IMR-90 (cell line): ENCODE measurements at places on chromosomes 1 and 21. TPM values are rescaled to one million over a fixed set of nuclear protein-coding genes. Genes with fewer than 3 reads are reported as not detected.

RIPPLY3 gene
- not detected in 2 replicates for total RNA-seq

GRCh38 chr21:46455575-46456385 lies 2.9 kb upstream of the DIP2A start:
- H3K27me3 ChIP-seq: no peaks in the 10 kb centered on the region
- H3K27ac ChIP-seq: peak overlapping the region; percentile 30; the same call in 1 of the 2 replicates
- H3K36me3 ChIP-seq: no peaks in the 10 kb centered on the region
- peaks cover 24% of the 10 kb centered on the region for H3K4me1 ChIP-seq

DNA sequence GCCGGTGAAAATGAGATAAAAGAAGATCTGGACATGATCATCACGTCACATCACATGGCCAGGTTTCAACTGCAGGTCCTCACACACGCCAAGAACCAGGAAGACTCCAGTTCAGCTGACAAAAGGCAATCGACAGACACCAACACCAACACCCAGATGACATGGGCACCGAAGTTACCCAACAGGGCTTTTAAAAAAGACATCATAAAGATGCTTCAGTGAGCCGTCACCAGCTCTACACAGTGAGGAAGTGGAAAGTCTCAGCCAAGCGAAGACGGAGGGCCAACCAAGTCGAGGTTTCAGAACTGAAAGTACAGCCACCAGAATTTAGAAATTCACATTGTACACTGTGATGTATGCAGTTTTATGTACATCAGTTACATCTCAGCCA lies 154.3 kb upstream of the COL6A1 start:
- no peak overlapping the region for H3K27ac ChIP-seq
- DNase-seq: no peak
- H3K4me3 ChIP-seq: no peak overlapping the region
- H3K36me3 ChIP-seq: no peaks in the 10 kb centered on the region; the same call in 1 of the 2 replicates
- no peaks in the 10 kb centered on the region; the same call in 1 of the 2 replicates for H3K27me3 ChIP-seq

GRCh38 chr1:117770981-117771531 lies 158.4 kb downstream of the GDAP2 start:
- H3K36me3 ChIP-seq: no peaks in the 10 kb centered on the region
- H3K27ac ChIP-seq: no peak overlapping the region
- no peak overlapping the region for H3K4me3 ChIP-seq
- H3K27me3 ChIP-seq: no peaks in the 10 kb centered on the region
- DNase-seq: no peak

GRCh38 chr1:169312084-169312954 lies 55.3 kb downstream of the NME7 start:
- peaks cover 2% of the 10 kb centered on the region; the same call in 1 of the 2 replicates for H3K4me1 ChIP-seq
- H3K27me3 ChIP-seq: no peaks in the 10 kb centered on the region
- DNase-seq: peak; percentile 98
- H3K4me3 ChIP-seq: no peak overlapping the region
- H3K36me3 ChIP-seq: no peaks in the 10 kb centered on the region

GRCh38 chr1:85612704-85613361 lies 32.3 kb downstream of the CCN1 start:
- H3K4me3 ChIP-seq: no peak overlapping the region
- H3K27me3 ChIP-seq: no peaks in the 10 kb centered on the region
- H3K4me1 ChIP-seq: peaks cover 30% of the 10 kb centered on the region
- no peaks in the 10 kb centered on the region for H3K36me3 ChIP-seq
- DNase-seq: peak; percentile 94
- peak overlapping the region; percentile 89 for H3K27ac ChIP-seq

TTC34 gene
- under 0.01 TPM in 2 replicates for total RNA-seq

GRCh38 chr1:166601650-166602278 lies 237.5 kb upstream of the POGK start:
- H3K27ac ChIP-seq: no peak overlapping the region
- no peak for DNase-seq
- H3K4me3 ChIP-seq: no peak overlapping the region
- H3K4me1 ChIP-seq: no peaks in the 10 kb centered on the region

- no peaks in the 10 kb centered on the region for H3K4me1 ChIP-seq
- H3K4me3 ChIP-seq: no peak overlapping the region
- no peak for DNase-seq
These were observed 77.8 kb downstream of the RWDD3 start for GRCh38 chr1:95311762-95312161.

DNA sequence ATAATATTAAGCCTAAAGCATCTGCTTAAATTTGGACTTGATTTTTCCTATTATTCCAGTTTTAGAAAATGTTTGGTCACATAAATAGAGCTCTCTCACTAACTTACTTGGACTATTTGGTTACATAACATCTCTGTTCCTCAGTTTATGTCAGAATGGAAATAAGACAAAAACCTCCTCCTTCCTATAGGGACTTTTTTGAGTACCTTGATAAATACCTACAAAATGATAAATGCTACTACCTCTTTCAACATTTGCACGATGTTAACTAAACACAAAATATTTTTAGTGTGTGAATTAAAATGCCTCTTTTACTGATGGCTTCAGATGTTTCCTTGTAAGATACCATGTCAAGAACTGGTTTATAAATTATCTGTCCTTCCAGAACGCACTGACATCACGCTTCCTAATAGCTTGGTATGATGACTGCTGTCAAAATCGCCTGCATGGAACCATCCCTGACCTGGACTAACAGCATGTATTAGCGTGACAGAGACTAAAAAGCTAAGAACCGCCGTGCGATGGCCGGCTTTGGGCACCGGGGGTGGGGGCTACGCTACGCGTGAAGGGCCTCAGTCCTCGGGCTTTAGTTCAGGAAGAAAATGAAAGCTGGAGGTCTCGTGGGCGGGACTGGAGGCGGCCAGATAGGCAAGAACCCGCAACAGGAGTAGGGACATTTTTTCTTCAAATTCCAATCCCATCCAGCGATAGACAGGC lies 133.2 kb upstream of the BARHL2 start:
- no peaks in the 10 kb centered on the region for H3K36me3 ChIP-seq
- DNase-seq: no peak
- H3K27me3 ChIP-seq: peaks cover 20% of the 10 kb centered on the region
- no peak overlapping the region for H3K27ac ChIP-seq

DNA sequence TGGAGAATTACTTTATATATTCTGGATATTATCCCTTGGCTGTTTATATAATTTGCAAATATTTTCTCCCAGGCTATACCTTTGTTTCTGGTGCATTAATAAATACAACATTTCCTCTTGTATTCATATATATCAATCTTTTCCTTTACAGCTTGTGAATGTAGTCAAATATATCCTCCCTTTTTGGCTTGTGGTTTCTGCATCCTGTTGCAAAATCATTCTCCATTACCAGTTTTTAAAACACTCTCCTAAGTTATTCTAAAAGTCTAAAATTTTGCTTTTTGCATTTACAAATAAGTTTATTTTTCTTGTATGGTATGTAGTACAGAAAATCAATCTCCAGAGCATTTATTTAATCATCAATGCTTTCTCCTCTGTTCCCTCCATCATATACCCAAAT lies 909.4 kb downstream of the ADGRL2 start:
- no peak overlapping the region for H3K27ac ChIP-seq
- no peaks in the 10 kb centered on the region for H3K36me3 ChIP-seq
- H3K4me3 ChIP-seq: no peak overlapping the region
- H3K27me3 ChIP-seq: no peaks in the 10 kb centered on the region
- DNase-seq: no peak

RPE65 gene
- under 0.01 TPM in 1 of 2 replicates, not detected in the other for total RNA-seq

DNA sequence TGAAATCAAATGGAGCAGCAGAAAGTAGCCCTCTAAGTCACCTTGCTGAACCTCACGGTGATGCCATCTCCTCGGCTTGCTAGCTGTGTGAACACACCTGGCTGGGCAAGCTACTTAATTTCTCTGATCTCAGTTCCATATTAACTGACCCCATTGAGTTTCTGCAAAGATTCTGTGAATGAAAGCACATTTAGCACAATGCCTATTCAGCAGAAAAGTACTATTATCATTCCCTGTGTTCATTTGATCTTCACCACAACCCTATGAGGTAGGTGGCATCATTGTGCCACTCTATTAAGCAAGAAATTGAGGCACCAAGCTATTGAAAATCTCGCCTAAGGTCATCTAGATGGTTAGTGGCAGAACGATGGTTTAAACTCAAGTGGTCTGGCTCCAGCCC lies 130.1 kb upstream of the HOOK1 start:
- peaks cover 3% of the 10 kb centered on the region; the same call in 1 of the 2 replicates for H3K4me1 ChIP-seq
- DNase-seq: no peak
- H3K4me3 ChIP-seq: no peak overlapping the region
- no peaks in the 10 kb centered on the region for H3K36me3 ChIP-seq
- H3K27me3 ChIP-seq: no peaks in the 10 kb centered on the region; the same call in none of the 2 replicates

DNA sequence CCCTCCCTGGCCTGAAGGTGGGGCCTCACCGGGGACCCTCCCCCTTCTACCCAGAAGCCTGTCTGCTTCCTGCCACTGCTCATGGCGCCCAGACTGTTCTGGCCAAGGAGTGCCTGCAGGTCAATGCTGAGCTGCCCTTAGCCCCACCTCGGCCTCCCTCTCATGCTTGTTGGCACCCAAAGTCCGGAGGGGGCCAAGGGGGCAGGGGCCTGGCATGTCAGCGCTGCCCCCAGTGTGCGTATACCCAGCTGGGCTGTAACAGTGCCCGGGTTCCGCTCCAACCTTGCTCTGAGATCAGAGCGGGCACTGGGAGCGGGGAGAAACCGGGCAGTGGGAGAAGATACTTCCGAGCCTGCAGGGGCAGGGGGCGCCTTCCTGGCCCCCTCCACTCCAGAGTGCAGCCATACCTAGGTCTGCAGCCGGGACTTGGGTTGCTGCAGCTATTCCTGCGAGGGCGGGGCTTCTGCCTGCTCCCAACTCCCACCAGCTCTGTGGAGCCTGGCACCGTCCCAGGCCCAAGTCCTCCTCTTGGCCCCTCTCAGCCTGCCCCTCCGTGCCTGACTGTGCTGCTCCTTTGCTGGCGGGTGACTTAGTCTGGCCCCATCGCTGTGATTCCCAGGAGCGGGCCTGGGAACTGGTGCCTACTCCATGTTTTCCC lies 21.4 kb upstream of the TGFB2 start:
- peaks cover 11% of the 10 kb centered on the region for H3K36me3 ChIP-seq
- no peak overlapping the region for H3K27ac ChIP-seq
- H3K27me3 ChIP-seq: no peaks in the 10 kb centered on the region
- no peak for DNase-seq

- H3K27ac ChIP-seq: no peak overlapping the region
- H3K36me3 ChIP-seq: no peaks in the 10 kb centered on the region
- H3K27me3 ChIP-seq: no peaks in the 10 kb centered on the region
- H3K4me3 ChIP-seq: no peak overlapping the region
- no peaks in the 10 kb centered on the region for H3K4me1 ChIP-seq
These were observed 501.7 kb downstream of the NEGR1 start for GRCh38 chr1:71780681-71781080.

SPATC1L gene
- total RNA-seq: 3.1 and 3.8 TPM in 2 replicates

FAF1 gene
- 72.9 and 78.0 TPM in 2 replicates for total RNA-seq

- H3K4me1 ChIP-seq: no peaks in the 10 kb centered on the region
- no peaks in the 10 kb centered on the region for H3K36me3 ChIP-seq
- H3K27me3 ChIP-seq: no peaks in the 10 kb centered on the region
- no peak overlapping the region for H3K4me3 ChIP-seq
These were observed 72.9 kb upstream of the CD53 start for GRCh38 chr1:110800079-110800478.

GJA9 gene
- total RNA-seq: not detected in 2 replicates

LMOD1 gene
- 44.4 and 53.2 TPM in 2 replicates for total RNA-seq

BCL2L15 gene
- under 0.01 TPM in 2 replicates for total RNA-seq

GRCh38 chr1:107430540-107431228 lies 289.8 kb downstream of the NTNG1 start:
- peak; percentile 38 for DNase-seq
- no peaks in the 10 kb centered on the region for H3K27me3 ChIP-seq
- H3K27ac ChIP-seq: no peak overlapping the region
- H3K36me3 ChIP-seq: no peaks in the 10 kb centered on the region

DNA sequence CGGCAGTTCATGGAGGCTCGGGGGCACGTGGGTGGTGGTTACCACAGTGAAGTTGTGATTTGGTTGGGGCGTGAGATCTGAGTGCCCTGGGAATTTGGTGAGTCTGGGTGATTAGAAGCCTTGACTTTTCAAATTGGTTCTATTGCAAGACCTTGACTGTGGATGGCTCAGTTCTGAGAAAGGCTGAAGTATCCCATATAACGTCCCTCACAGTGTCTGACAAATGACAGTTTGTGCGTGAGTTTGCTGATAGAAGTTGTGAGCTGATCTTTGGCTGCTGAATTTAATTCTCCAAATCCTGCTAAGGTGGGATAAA lies 549 bp downstream of the MSH4 start:
- peaks cover 36% of the 10 kb centered on the region for H3K36me3 ChIP-seq
- no peaks in the 10 kb centered on the region for H3K27me3 ChIP-seq
- H3K27ac ChIP-seq: no peak overlapping the region
- no peaks in the 10 kb centered on the region for H3K4me1 ChIP-seq

- peaks cover 3% of the 10 kb centered on the region; the same call in 1 of the 2 replicates for H3K4me1 ChIP-seq
- H3K36me3 ChIP-seq: peaks cover 41% of the 10 kb centered on the region
- no peak overlapping the region for H3K4me3 ChIP-seq
- no peak for DNase-seq
- no peaks in the 10 kb centered on the region for H3K27me3 ChIP-seq
These were observed 30.4 kb downstream of the TMEM63A start for GRCh38 chr1:225851805-225852204.

DNA sequence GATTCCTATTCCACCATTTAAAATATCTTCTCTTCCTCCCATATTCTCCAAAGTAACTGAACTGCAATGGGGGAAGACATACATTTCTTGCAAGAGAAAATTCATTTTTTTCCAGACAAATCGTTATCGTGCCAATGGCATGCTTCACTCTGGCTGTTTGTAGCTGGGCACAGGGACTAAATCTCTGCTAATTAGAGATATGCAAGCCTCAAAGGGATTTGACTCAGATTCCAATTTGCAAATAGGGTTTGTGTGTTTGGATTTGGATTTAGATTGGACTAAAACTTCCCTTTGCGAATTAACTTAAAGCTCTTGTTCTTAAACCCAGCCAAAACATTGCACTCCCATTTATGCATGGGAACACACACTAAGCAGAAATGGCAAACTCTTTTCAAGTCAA lies 276.2 kb upstream of the DUSP10 start:
- H3K27me3 ChIP-seq: no peaks in the 10 kb centered on the region
- H3K36me3 ChIP-seq: no peaks in the 10 kb centered on the region
- H3K27ac ChIP-seq: no peak overlapping the region

DNA sequence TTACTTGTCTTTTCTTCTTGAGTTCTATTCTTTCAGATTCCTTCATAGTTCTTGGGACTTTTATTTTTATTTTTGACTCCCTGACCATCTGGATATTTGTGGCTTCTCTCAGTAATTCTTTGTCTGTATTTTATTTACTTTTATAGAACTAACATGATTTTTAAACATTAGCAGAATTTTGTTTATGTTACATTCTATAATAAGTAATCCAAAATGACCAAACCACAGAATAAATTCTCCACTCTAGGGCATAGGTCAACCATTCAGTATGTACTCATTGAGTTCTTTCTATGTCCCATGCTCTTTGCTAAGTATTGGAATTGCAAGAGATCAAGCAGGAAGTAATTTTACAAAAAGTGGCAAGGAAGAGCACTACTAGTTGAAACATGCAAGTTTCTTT lies 969.0 kb downstream of the TTLL7 start:
- no peak overlapping the region for H3K27ac ChIP-seq
- H3K36me3 ChIP-seq: no peaks in the 10 kb centered on the region

IVNS1ABP gene
- total RNA-seq: 26.7 and 41.9 TPM in 2 replicates

KCNH1 gene
- 0.54 and 0.56 TPM in 2 replicates for total RNA-seq

DNA sequence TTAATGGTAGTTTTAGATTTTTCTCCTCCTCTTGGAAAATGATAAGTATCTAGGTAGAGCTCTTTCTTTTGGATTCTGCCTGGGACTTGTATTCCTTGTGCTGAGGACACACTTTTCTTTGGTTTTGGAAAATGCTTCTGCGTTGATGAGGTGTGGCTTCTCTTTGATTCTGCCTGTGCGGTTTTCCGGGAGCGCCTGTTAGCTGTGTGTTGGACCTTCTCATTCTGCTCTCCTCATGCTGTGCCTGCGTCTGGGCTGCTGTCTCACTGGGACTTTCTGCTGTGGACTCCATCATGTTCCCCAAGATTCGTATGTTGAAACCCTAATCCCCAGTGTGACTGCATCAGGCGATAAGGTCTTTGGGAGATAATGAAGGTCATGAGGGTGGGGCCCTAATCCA lies 21.0 kb downstream of the C1orf174 start:
- DNase-seq: no peak
- no peak overlapping the region for H3K4me3 ChIP-seq
- H3K27me3 ChIP-seq: no peaks in the 10 kb centered on the region
- H3K4me1 ChIP-seq: no peaks in the 10 kb centered on the region
- peaks cover 22% of the 10 kb centered on the region for H3K36me3 ChIP-seq
